ENCODE measurements at places on chromosomes 2 and 18. TPM values are rescaled to one million over a fixed set of nuclear protein-coding genes. Genes with fewer than 3 reads are reported as not detected.

DNAJC5G gene
- not detected for total RNA-seq

RPRM gene
- 2.1 TPM for total RNA-seq

CIB4 gene
- total RNA-seq = not detected

ANTXR1 gene
- total RNA-seq = 35.5 TPM

HAUS1 gene
- 28.8 TPM for total RNA-seq

SCTR gene
- not detected for total RNA-seq

CCDC141 gene
- total RNA-seq = not detected

ZNF521 gene
- total RNA-seq = 14.5 TPM

All from kidney epithelial cell (primary cell).